ENCODE measurements at places on chromosomes 4 and X.

- no peak for DNase-seq
Observed at GRCh38 chr4:75542824-75543223, 13.0 kb upstream of the ODAPH start.

DNA sequence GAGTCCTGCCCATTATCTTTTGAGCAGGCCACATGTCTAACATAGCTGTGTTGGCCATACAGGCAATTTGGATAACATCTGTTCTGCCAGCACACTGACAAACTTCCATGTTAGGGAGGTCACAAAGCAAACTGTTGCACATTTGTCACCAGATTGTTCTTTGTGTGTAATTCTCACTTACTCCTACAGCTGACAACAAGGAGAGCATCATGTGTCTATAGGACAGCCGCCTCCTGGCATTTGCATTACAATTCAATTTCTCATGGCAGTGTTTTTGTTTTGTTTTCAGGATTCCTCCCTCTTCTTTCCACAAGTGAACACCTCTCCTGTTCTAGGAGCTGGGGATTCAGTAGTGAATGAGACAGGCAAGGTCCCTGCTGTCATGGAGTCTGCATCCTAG, 94.3 kb upstream of the LEF1 start:
- DNase-seq: no peak

DNA sequence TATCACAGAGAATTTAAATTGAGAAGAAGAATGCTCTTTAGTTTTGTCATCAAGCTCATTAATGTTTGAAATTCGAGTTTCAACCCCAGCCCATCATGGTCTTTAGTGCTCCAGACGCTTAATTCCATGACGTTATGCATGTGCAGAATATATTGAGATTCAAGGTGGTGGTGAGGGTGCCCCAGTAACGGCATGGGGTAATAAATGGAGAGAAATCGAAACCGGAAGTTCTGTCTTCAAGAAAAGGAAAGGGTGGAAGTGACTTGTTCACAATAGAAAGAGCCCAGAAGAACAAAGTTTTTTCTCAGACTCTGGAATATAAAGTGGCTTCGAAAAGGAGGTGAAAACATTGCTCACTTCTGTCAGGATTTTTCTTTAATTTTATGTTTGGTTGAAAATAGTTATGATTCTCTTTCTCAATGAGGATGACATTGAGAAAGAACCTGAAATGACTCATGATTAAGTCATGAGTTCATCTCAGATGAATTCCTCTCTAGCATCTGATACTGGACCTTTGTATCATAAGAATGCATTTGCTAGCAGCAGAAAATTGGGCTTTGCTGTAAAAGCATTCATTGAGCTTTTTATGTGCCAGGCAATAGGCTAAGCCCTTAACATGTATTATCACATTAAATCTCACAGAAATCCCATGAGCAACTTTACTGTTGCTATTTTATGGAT, 779 bp upstream of the DDX60L start:
- no peak for DNase-seq

- DNase-seq: no peak
Observed at GRCh38 chr4:2867758-2868491, 24.3 kb downstream of the ADD1 start.
